Kidney tubule cell (primary cell): ENCODE measurements at places on chromosomes 2 and 18.
A peak's percentile ranks its signal among the peaks of the same experiment; 100 is the strongest.

- peak; percentile 63 for DNase-seq
Measured at GRCh38 chr2:238158509-238159070, at the start of gene ERFE. ERFE (plus strand) TSS chr2:238158970; CDS start chr2:238159008, 38 bp downstream.

DNA sequence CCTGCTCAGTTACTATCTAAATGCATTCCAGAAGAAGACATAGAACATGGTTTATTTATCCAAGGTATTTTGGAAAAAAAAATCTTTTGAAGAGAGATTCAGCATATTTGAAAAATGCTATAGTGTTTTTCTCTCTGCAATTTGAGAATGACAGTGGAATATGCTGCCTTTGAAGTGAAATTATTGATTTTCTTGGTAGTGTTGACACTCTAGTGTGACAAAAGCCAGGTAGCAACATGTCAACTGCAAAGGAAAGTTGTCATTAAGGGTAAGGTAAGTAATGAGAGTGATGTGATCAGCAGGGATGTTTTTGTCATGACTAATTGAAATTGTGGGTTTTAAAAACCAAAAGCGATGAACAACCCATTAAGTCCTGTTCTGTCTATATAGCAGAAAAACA lies 1387.1 kb upstream of the TMEFF2 start:
- DNase-seq = peak; percentile 1

GRCh38 chr2:59713577-59713976 lies 839.9 kb downstream of the BCL11A start:
- no peak for DNase-seq

GRCh38 chr2:66270247-66270646 lies 164.7 kb upstream of the MEIS1 start:
- peak; percentile 54 for DNase-seq

DNA sequence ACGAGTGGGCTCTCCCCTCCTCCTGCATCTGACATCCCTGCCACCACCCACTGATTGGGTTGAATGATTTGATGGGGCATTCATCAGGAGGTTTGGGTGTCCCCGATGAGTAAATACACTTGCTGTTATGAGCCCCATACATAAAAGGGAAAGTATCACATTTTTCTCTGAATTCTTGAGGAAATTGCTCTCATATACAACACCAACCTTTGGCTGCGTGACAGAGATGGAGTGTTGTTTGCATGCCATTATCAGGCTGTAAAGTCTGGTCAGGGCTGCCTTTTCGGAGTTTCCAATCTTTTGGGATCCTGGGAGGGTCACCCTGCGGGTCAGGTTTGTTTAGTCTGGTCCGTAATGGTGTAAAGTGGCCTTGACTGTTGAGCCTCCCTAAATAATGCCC lies 227.9 kb upstream of the SPRED2 start:
- no peak for DNase-seq

DNA sequence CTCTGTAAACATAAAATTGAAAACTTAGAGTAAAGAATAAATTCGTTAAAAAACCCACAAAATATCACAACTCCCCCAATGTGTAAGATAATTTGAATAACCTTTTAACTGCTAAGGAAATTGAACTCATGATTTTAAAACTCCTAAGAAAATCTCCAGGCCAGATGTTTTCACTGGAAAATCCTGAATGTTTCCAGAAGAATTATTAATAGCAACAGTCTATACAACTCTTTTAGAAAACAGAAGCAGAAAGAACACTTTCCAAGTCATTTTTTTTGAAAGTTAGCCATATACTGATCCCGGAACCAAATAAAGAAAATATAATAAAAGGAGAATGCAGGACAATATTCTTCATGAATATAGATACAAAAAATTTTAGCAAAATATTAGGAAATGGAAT lies 165.6 kb downstream of the ACOXL start:
- DNase-seq = no peak

DNA sequence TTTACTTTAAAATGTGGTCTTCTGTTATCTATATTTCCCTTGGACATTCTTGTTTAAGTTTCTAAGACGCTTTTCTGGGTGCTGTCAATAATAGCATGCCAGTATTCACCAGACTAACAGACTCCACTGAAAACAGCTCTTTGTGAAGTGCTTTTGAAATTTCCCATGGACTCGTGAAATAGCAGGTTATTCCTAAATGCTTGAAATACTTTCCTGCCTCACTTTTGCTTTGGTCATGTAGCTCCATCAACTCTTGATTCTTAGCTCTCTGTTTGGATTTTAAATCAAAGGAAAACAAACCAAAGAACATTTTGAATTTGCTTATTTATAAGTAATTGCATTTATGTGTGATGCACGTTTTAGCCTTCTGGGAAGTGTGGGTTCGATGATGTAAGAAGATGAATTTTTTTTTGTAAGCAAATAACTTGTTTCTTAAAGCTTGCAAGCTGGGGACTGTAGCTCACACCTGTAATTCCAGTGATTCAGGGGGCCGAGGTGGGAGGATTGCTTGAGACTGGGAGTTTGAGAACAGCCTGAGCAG lies 147.8 kb downstream of the WDSUB1 start:
- no peak for DNase-seq

- peak; percentile 72 for DNase-seq
Measured at GRCh38 chr18:6368017-6368416, 46.7 kb downstream of the L3MBTL4 start.

- DNase-seq = peak; percentile 92
Measured at GRCh38 chr2:217367464-217367863, 507.6 kb upstream of the TNP1 start.

- DNase-seq = no peak
Measured at GRCh38 chr18:35842536-35842935, 129.9 kb upstream of the RMP24 start.

DNA sequence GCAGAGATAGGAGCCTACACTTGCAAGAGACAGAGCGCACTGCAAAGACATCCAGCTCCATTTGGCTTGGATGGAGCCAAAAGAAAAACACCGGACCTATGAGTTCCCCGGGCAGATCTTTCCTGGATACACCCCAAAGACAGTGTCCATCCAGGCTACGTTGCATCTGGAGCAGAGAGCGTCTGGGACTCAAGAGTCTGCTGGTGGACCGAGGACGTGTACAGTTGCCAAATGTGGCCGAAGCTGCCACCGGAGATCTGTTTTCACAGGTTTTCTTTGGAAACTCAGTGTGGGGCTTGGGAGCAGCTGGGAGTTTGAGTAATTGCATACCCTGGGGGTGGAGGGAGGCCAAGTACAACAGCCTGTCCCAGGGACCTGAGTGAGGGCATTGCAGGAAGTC lies 192.3 kb upstream of the OSR1 start:
- no peak for DNase-seq

DNA sequence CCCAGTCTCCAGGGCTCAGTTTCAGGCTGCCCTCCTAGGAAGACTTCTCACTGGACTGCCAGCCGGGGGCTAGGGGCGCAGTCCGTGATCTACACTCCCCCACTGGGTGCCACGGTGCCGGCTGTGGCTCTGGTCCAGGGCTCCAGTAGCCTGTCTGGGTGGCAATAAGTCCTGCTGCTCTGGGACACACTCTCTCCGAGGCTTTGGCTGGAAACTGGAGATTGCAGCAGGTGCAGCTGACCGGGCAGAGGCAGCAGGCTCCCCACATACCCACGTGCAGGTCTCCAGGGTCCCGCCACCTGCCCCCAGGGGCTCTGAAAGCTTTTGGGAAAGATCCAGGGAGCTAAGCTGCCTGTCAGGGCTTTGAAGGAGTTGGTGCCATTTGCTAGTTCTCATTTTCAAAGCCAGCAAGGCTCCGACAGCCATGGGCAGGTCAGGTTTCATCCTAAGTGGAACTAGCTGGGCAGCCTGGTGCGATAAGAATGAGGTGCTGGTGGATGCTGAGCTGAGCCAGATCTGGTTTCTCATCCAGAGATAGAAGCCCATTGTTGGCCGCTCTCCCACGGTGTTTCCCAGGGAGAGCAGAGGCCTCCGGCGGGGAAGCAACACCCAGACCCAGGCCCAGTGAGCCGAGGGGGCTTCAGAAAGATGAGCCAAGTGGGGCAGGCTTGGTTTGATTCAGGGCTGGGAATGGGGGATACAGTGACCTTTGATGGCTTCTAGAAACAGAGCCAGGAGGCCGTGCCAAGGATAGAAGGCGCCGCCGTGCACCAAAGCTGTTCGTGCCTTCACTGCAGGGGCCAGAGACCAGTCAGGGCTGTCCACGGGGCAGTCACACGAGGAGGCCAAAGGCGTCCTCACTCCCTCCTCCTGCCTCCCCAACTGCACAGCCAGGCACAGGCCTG lies 141.7 kb upstream of the GPC1 start:
- no peak for DNase-seq

GRCh38 chr2:195343540-195343939 lies 313.5 kb upstream of the SLC39A10 start:
- no peak for DNase-seq

DNA sequence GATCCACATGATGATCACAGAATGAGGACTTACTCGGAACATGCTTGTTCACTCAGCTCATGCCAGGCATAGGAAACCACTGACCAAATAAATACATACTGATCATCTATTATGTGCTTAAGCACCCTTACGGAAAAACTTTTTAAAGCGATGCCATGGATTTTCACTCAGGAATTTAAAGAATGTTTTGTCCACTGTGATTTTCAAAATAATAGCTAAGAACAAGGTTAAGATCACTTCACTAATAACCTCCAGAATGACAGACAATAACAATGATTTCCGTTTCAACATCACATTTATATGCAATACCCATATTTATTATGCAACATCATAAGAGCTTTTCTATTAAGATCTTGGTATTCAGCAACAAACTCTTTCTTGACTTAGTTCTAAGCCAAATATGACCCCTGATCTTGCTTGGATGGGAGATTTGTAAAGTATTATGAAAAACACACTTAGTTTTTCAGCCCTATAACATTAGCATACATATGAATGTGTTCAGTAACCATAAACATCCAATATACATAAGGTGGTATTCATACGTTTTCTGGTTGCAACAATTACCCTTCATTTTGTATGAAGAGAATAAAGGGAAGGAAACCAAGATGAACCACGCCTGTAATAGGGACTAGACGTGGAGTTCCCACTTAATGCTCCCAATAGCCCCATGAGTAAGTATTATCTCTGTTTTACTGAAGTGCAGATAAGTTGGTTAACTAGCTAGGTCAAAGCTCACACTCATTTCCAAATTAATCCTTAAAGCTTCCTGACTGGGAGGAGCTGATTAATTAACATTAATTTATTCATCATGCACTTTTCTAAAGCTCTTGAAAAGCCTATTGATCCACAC lies 1.9 kb downstream of the CD302 start:
- no peak for DNase-seq

DNA sequence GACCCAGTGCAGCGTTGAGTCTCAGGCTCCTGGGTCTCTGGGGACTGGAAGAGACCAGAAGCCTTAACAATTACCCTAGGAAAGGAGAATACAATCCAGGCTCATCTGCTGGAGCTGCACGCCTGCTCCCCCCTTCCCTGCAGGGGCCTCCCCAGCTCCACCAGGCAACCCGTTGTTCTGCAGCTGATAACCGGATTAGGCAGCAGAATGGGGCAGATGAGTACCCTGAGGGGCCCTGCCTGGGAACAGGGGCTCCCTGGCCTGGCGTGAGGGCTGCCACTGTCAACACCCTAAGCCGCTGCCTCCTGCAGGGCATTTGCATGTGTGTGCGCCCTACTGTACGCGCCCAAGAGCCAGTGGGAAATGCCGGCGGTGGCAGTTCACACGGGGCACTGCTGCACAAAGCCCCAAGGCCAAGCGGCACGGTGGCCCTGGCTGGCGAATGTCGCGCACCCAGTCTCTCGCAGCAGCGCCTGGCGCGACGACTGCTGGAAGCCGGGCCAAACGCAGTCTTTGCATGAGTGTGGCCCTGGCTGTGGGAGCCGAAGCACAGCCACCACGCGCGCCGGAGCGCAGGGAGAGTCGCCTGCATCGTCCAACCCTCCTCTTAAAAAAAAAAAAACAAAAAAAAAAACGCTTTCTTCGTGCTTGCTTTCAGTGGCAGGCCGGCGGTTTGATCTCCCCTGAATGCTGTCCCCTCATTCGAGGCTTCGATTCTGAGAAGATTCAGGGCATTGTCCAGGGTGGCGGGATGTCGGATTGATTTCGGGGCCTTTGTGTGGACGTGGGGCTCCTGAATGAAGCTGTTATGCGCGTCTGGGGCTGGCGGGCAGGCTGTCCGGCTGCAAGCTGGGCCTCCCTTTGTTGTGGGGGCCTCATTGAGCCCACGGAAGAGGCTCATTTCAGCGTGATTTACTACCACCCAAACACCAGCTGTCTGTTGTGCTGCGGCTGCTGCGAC lies 63.8 kb downstream of the SETBP1 start:
- DNase-seq = no peak

DNA sequence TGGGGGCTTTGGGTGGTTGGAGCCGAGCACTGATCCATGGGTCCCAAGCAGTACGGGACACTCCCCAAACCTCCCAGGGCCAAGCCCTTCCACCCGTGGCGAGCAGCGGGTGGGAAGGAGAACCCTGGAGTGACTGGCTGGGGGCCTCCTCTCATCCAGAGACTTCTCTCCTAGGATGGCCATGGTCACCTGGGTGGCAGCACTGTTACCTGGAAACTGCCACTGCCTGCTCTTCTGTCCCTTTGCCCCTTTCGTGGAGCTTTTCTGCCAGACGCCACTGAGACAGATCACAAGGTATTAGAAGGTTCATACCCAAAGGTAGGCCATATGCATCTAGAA lies 26.9 kb downstream of the CENPO start:
- no peak for DNase-seq

DNA sequence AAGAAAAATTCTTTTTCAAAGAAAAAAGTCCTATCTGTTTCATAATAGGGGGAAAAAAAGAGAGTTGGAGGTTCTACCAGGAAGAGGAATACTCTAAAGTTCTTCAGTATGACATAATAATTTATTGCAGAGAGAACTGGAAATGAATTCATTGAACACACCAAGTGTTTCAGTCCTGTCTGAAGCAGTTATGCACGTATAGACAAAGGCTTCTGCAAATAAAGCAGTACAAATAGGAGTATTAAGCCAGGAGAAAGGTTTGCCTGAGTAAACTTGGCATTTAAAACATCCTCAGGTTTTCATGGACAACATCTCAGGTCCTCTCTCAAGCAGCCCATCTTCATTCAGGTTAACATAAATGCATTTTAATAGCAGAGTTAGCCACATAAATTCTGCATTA lies 141.6 kb downstream of the CCDC148 start:
- DNase-seq = no peak

DNA sequence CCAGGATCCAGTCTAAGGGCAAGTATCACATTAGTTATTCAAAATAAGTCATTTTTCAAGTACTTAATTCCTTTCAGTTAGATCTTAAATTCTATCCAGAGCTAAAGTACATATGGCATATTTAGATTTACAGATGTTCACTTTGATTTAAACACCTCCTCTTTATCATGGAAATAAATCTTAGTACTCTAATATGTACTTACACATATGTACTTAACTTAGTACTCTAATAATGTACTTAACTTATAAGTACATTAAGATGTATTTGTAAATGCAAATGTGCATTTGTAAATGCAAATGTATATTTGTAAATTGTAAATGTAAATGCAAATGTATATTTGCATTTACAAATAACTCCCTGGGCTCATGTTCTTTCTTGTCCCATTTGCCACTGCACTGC lies 14.6 kb downstream of the PIGN start:
- no peak for DNase-seq

DNA sequence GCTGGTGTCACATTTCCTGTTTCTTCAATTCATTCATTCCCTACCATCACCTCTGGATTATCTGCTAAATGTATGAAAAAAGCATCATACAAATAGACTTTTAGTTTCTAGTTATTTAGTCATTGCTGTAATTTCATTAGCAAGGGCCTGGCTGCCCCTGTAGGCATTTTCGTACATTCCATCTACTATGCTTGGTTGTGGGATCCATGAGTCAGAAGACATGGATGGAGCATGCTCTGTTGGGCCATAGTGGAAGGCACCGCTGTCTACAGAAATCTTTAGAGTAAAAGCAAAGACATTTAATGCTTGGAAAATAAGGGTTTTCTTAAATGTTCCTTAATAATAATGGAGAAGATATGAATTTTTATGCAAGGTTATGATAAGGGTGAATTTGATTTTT lies 324.8 kb upstream of the MEIS1 start:
- no peak for DNase-seq
